CD4-positive, alpha-beta T cell treated with Interleukin-4 for 1 hour (primary cell): ENCODE measurements at places on chromosomes 13 and 19.

GRCh38 chr13:109256866-109257760, 529.3 kb downstream of the IRS2 start:
- no peak for DNase-seq

- DNase-seq, result no peak
Measured at GRCh38 chr13:78709028-78709427, 50.1 kb upstream of the OBI1 start.

DNA sequence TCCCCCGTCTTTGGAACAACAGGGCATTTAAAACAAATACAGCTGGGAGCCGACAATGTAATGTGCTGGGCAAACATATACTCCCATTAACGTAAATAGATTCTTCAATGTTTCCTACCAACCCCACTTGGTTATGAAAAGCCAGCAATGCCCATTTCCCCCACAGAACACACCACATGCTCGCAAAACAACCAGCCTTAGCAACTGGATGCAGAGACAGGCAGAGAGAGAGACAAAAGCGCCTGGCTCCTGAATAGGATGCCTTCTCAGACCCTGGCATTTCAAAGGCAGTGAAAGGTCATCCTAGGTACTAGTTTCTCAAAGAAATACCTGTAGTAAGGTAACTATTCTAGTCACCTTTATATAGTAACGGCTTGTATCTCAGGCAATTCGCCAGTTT, 462.9 kb downstream of the ITGBL1 start:
- DNase-seq, result no peak

- no peak for DNase-seq
Measured at GRCh38 chr19:4682417-4683200, 12.5 kb upstream of the MYDGF start.

- no peak for DNase-seq
Measured at GRCh38 chr19:850221-850978, 1.7 kb upstream of the ELANE start.

GRCh38 chr19:9838324-9838723, 3.2 kb downstream of the PIN1 start:
- DNase-seq, result no peak

DNA sequence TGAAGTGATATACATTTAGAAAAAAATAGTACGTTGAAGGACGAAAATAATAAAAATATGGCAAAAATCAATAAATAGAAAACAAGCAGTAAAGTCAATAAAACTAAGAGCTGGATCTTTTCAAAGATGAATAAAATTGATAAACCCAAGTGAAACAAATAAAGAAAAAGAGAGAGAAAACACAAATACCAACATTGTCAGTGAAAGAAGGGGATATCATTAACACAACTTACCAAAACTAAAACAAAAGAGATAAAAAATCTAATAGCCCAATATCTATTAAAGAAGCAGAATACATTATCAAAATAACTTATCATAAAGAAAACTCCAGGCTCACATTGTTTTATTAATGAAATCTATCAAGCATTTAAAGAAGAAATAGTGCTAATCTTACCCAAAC, 675.1 kb downstream of the UQCRFS1 start:
- DNase-seq, result no peak

DNA sequence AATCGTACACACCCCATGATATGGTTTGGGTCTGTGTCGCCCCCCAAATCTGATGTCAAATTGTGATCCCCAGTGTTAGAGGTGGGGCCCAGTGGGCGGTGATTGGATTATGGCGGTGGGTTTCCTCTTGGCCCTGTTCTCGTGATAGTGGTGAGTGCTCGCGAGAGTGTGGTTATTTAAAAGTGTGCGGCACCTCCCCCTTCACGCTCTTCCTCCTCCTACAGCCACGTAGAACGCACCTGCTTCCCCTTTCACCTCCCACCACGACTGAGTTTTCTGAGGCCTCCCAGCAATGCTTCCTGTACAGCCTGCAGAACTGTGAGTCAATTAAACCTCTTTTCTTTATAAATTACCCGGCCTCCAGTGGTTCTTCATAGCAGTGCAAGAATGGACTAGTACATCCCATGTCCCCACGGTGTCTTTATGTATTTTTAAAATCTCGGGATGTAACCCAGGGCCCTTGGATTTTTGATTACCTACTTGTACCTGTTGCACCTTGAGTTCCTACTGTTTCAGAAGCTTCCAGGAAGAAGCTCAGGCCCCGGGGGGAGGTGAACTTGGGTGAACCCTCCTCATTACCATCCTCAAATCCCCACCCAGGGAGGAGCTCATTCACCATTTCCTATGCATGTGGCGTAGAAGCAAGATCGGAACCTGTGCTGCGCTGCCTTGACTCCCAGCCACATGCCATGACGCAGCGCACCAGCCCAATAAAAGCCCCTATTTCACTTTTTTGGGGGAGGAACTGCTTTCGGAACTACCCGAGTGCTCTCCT, 52.4 kb downstream of the TEX29 start:
- no peak for DNase-seq

DNA sequence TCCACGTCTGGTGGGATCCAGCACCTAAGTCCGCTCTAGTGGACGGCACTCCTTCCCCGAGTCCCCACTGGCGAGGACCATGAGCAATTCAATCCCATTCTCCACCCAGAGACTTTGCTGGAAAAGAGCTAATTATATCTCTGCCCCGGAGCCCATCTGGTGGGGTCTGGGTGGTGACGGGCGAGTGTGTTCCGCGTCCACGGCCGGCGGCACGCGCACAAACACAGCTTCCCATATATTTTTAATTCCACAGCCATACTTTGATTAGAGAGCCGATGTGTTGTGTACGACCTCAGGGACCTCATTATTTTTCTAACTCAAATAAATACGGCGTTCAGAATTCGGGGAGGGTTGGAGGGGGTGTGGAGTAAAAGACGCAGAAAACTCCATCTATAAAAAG, 64.1 kb upstream of the ADGRE5 start:
- no peak for DNase-seq

GRCh38 chr19:3852614-3853254, 16.1 kb downstream of the ZFR2 start:
- DNase-seq, result peak; percentile 51

- DNase-seq, result peak; percentile 21
Measured at GRCh38 chr13:52713894-52714293, 25.7 kb downstream of the CNMD start.

DNA sequence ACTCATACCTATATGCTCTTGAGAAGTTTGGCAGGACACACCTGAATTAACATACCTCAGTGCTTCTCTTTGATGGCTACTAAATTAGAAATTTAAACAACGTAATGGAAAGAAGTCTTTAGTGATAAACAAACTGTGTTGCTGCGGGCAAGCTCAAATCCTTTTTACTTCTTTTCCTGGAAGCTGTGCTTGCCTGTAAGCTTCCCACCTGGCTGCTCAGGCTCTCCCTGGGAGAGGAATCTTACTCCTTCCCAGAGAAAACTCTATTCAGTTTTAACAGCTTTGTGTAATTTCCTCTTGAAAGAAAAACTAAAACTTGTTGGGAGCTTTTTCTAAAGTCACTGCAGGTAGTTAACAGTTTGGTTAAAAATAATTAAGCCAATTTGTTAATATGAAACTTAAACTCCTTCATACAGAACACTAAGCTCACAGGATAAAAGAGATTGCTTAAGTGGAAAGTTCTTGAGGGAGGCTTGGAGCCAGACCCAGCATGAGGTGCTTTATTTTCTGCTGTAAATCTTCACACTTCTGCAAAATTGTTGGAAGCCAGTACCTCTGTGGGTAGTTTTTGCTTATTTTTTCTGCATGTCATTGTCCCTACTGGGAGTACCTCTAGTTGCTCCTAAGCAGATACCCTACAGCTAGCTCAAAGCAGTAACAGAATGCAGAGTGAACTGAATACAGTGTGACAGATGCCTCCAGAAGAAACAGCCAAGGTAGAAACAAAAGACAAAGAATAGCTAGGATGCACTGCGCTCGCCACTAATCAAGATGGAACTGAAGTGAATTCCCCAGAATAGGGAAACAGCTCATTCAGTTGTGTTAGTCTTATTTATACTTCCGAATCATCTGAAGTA, 1253.0 kb downstream of the PCDH17 start:
- no peak for DNase-seq

DNA sequence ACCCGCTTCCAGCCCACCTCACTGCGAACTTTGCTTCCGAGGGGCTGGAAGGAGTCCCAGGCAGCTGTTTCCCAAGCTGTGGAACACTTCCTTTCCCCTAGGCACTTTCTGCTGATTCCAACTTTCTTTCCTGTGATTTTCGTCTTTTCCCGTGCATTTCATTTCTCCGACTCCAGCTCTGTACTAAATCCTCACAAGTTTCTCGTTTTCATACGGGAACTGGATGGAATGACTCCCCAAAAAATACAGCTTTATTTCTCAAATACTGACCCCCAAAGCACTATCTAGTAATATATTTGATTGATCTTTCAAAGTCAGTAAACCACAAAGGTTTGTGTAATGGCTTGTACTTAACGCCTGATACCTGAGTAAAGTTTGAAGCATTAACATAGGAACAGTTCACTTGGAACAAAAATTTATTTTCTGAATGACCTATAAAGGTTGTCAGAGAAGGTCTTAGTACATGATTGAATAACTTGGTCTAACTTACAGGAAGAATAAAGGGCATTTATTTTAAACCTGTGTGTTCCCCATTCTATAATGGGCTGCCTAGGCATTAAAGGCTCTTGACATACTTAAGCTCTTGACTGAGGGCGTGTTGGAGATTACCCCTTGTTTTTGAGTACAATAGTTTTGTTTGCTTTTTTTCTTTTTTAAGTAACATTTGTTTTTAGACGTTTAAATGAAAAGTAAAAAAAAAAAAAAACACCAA, 1.3 kb upstream of the PCDH9 start:
- DNase-seq, result no peak

GRCh38 chr13:103213152-103213551, 146.9 kb upstream of the SLC10A2 start:
- DNase-seq, result no peak

DNA sequence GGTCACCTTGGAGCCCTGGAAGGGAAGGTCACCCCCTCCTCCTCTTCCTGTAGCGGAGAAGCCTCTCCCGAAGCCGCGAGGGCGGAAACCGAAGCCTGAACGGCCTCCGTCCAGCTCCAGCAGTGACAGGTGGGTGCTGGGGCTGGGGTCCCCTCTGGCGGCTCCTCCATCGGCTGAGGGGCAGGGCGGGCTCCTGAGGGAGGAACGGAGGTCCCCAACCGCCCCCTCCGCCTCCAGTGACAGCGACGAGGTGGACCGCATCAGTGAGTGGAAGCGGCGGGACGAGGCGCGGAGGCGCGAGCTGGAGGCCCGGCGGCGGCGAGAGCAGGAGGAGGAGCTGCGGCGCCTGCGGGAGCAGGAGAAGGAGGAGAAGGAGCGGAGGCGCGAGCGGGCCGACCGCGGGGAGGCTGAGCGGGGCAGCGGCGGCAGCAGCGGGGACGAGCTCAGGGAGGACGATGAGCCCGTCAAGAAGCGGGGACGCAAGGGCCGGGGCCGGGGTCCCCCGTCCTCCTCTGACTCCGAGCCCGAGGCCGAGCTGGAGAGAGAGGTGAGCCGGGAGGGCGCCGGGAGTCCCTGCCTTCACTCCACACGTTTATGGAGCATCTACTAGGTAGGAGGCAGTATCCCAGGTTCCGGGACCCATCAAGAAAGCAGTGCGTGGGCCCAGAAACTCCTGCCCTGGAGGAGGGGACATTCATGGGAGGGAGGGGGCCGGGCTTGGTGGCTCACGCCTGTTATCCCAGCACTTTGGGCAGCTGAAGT, 22.0 kb downstream of the HDGFL2 start:
- no peak for DNase-seq

DNA sequence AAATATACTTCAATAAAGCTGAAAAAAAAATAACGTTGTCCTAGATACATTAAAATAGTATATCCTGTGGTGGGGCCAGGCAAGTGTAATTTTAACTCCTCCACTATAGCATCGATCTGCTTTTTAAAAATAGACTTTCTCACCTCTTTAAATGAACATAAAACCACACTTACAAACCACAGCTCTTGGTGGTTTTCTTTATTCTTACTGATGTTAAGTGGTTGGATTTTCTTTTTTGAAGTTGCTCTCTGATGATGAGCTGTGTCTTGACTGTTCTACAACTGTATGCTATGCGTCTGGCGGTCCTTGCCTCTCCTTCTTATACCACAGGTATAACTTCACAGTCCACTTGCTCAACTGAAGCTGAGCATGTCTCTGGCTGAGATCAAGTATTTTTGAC, 721.5 kb upstream of the KLHL1 start:
- no peak for DNase-seq

DNA sequence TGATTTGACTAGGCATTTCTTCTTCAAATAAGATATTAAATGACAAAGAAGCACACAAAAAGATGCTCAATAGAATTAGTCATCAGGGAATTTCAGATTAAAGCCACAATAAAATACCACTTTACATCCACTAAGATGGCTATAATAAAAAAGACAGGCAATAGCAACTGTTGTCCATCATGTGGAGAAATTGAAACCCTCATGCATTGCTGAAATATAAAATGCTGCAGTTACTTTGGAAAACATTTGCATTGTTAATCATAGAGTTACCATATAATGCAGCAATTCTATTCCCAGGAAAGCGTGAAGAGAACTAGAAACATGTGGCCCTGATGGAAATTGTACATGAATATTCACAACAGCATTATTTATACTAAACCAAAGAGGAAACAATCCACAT, 605.5 kb upstream of the SLITRK1 start:
- no peak for DNase-seq

- no peak for DNase-seq
Measured at GRCh38 chr19:47380559-47380958, 31.4 kb downstream of the DHX34 start.

- DNase-seq, result peak; percentile 75
Measured at GRCh38 chr13:51584731-51585672, 740 bp downstream of the WDFY2 start.

GRCh38 chr13:31807090-31807541, 67.8 kb downstream of the RXFP2 start:
- peak; percentile 54 for DNase-seq

GRCh38 chr19:58033741-58034476, at the start of gene ZSCAN1:
TSS of gene ZSCAN1 (plus strand) at chr19:58034025. CDS start at chr19:58037837, 3,812 bp downstream.
- DNase-seq, result peak; percentile 66

- no peak for DNase-seq
Measured at GRCh38 chr19:3370728-3371591, 4.6 kb downstream of the NFIC start.

- no peak for DNase-seq
Measured at GRCh38 chr13:111663953-111664421, 343.5 kb downstream of the TEX29 start.

GRCh38 chr13:47796816-47797215, 204.3 kb downstream of the SUCLA2 start:
- DNase-seq, result no peak

DNA sequence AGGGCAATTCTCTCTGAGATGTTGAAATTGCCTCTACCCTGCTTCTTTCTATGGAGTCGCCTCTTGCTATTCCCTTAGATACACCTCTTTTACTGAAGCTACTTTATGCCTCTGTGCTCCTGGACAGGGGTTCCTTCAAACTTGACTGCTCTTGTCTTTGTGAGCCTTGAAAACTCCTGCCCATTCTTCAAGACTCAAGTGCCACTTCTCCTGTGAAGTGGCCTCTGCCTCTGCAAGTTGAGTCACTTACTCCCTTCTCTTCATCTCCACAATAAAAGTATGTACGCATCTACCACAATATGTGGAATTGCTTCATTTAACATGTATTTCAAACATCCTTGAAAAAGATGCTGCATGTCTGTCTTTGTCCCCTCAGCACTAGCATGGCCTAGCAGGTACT, 66.0 kb upstream of the TPP2 start:
- no peak for DNase-seq

- DNase-seq, result peak; percentile 8
Measured at GRCh38 chr19:34838248-34838647, 65.2 kb upstream of the ZNF599 start.
